ENCODE measurements at places on chromosomes 7 and 10.
A peak's percentile ranks its signal among the peaks of the same experiment; 100 is the strongest.

DNA sequence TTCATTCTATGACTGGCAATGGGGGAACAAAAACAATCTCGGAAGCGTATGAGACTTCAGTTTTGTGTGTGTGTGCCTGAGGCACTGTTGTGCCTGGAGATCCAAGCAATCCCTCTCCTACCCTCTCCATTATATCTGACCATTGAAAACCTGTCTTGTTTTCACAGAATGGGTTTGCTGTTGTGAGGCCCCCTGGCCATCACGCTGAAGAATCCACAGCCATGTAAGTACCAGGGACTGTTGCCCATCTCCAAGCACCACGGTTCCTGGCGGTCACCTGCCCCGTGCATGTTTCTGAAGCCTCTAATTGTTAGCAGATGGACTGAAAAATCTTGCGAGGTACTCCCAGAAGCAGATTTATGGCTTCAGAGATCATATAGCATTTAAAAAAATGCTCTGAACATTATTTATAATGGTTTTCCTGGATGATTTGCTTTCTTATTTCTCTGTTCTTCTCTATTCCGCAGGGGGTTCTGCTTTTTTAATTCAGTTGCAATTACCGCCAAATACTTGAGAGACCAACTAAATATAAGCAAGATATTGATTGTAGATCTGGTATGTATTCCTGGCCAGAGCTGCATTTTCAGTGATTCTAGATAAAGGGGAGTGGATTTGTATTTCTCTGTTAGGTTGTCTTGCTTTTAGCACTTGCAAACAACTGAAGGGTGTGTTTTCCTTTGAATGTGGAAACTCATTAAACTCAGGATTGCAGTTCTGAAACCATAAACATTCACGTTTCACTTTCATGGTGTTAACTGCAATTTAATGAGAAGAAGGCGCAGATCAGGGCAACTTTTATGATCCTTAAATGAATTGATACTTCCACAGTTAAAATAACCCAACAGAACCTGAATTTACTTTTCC lies 288.2 kb downstream of the TWIST1 start:
- no peak for DNase-seq

DNA sequence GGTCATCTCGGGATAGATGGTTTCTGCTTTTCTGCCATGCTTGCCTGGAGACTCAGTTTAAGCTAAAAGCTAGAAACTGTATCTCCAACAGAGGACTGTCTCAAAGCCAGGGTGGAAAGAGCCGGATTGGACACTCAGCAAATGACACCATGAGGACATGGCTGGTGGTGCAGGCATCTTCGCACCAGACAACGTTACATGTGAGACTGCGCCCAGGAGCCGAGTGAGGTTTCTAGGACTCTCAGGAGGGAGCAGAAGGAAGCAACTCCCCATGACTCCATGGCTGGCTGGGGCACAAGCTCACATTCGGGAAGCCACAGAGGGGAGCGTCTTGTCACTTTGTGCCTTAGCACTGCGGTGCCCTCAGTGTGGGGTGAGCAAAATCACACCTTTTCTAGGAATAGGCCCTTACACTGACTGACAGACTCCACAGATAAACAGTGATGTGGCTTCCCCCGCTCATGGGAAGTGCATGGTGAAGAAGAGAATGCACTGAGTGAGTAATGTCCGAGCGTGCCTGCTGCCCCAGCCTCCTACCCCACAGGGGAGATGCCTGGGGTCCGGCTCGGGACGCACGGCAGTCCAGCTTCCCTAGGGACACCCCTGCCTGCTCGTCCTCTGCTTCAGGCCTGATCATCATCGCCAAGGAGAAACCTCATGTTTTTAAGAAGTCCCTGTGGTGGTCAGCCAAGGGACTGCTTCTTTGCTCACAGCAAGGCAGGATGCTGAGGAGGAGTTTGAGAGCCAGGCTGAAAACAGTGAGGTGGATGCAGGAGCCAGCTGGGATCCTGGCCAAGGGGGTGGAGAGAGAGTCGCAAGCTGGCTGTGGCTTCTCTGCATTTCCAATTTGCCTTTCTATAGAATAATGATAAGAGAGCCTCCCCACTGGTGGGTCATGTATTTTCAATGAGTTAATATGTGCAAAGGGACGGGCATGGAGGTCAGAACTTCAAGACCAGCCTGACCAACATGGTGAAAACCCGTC lies 52.2 kb upstream of the FXYD4 start:
- DNase-seq: no peak

DNA sequence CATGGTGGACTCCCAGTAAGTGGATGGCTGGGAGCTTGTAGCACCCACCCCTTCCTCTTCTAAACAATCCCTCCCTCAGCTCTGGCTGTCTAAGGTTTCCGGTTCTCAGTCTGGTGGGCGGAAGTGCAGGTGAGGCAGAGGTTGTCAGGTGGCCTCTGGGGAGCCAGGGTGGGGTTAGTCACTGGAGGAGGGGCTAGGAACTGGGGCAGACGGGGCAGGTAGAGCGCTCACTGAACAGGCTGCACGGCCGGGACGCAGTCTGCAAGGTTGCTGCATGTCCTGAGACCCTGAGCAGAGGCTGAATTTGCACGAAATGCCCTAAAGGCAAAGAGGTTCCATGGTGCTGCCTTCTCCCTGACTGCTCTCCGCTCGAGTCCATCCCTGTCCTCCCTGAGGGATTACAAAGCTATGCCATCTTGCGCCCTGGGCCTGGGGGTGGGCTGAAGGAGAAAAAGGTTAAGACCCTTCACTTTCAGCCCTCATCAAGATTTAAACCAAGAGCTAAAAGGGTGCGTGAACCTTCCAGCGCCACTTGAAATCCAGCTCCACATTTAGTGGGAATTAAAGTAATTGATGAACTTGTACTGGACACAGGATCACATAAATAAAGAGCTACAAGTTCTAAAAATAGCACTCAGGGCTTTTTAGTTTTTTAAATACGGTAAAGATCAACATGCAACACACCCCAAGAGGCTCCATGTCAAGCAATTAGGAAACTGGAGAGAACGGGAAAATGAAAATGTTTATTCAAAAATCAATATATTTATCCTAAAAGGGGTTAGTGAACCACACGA lies 62.3 kb upstream of the CTBP2 start:
- peak; percentile 36 for DNase-seq

GRCh38 chr7:41579961-41580935 lies 122.6 kb downstream of the INHBA start:
- DNase-seq: no peak

GRCh38 chr7:75789361-75789924 lies 17.4 kb upstream of the CCL26 start:
- DNase-seq: no peak

- peak; percentile 4 for DNase-seq
These were observed 52.1 kb downstream of the MYL10 start for GRCh38 chr7:101576998-101577397.

DNA sequence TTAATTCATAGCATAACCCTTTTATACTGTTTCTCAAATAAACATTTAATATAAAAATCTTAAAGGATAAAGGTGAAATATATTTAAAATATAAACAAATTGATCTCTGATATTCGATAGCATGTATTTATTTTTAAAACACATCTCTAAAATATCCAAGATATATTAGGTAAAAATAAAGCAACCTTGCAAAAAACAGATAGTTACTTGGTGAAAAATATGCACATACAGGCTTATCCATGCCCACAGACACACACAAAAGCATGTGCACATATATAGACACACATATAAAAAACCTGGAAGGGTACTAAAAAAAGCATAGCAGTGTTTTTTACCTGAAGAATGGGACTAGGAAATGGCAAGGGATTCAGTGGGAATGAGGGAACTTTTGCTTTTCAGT lies 19.8 kb downstream of the POT1 start:
- no peak for DNase-seq

GRCh38 chr7:102289057-102289456 lies 2.4 kb downstream of the SH2B2 start:
- no peak for DNase-seq

DNA sequence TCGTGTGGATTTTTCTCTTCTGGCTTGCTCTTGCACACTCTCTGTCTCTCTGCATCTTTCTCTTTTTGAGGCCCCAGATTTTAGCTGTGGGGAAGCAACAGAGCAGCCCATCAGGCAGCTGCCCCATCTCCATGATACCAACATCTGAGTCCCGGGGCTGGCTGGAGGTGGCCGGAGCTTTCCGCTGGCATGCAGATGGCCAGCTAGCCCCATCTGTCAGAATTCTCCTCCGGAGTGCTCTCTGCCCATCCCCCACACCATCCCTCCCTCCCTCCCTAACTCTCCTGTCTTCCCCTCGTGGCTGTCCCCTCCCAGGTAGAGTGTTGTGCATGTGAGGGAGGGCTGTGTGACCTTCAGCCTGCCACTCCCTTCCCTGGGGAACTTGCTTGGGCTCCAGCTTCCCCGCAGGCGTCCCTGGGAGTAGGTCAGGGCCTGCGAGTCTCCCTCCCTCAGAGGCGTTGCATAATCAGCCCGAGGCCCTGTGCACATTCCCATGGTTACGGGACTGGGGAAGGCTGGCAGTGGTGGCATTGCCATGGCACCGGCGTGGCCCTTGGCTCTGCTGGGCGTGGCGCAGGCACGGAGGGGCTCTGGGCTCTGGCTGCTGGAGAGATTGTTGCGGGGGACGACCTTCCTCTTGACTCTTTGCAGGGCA lies 24.7 kb downstream of the GHRHR start:
- DNase-seq: no peak

DNA sequence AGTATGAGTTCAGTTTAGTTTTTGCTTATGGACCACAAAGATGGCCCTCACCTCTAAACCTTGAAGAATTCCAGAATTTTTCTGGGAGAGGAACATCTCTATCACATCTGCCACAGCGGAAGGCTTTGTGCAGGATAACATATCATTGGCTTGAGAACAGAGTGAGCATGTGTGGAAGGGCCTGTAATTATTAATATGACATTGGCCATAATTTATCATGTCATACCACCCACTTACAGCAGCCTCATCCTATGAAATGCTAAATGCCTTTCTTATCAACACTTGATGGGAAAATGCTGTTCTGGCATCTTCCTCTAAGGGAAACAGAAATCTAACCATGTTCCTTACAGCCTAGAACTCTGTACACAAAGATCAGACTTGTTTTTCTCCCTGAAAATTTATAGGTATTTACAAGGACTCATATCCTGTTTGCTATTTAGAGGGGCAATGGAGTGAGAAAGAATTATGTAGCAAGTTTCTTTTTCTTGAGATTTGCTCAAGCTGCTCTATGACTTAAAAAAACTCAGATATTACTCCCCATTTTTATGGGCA lies 817.3 kb downstream of the LRMDA start:
- DNase-seq: no peak

DNA sequence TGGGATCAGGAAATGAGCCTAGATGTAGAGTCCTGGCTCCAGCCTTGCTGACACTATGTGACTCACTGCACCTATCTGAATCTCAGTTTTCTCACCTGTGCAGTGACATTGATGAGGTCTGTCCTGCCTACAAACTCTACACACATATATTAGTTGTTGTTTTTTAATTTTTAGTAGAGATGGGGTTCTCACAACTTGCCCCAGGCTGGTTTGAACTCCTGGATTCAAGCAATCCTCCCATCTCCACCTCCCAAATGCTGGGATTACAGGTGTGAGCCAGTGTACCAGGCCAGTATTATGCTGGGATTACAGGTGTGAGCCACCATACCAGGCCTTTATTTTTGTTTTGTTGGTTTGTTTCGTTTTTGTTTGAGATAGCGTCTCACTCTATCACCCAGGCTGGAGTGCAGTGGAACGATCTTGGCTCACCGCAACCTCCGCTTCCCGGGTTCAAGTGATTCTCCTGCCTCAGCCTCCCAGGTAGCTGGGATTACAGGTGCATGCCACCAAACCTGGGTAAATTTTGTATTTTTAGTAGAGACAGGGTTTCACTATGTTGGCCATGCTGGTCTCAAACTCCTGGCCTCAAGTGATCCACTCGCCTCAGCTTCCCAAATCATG lies 11.8 kb upstream of the DDIT4 start:
- DNase-seq: no peak

DNA sequence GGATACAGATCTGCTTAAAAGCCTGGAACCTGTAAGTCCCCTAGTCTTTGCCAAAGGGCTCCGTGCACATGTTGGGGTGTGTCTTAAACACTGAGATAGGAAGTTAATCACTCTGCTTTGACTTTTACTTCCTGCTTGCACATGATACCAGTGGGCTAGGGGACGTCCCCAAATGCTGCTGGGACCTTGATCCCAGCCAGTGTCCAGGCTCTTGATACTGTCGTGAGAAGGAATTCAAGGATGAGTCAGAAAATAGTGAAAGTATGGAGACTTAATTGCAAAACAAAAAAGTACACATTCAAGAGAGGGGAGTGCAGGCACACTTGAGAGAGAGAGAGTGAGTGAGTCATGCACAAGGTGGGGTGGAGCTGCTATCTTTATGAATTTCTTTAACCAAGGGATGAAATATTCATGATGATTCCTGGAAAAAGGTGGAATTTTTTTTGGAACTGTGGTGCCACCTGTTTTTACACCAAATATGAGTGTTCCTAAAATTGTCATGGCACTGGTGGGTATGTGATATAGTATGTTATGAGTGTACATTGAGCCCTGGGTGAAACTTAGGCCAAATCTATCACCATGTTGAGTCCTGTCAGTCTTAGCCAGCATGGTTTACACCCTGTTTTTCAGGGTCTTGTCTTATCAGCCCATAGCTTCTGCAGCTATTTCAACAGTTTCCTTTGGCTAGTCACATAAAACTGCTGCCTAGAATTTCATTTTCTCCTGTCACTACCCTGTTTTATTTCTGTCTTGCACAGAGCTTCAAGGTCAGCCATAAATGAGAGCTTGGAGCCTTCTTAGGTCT lies 88.3 kb upstream of the CYP26C1 start:
- no peak for DNase-seq

GRCh38 chr10:117007080-117007479 lies 2.1 kb upstream of the SHTN1 start:
- DNase-seq: no peak

GRCh38 chr10:78742730-78743615 lies 325.8 kb upstream of the ZMIZ1 start:
- no peak for DNase-seq

GRCh38 chr7:2527505-2528467 lies 8.2 kb downstream of the LFNG start:
- DNase-seq: no peak
